ENCODE measurements at places on chromosomes 6 and 20.
A peak's percentile ranks its signal among the peaks of the same experiment; 100 is the strongest.

- no peak for DNase-seq
Observed at GRCh38 chr6:118892355-118892991, 1.5 kb upstream of the ASF1A start.

GRCh38 chr6:37903351-37904340, 84.1 kb downstream of the ZFAND3 start:
- no peak for DNase-seq

- no peak for DNase-seq
Observed at GRCh38 chr6:134376785-134377184, 58.9 kb upstream of the SGK1 start.

- DNase-seq: no peak
Observed at GRCh38 chr20:20009784-20010253, 7.3 kb upstream of the NAA20 start.

GRCh38 chr6:38806271-38806670, 91.2 kb downstream of the DNAH8 start:
- no peak for DNase-seq

- peak; percentile 57 for DNase-seq
Observed at GRCh38 chr20:46202766-46203509, 84.8 kb downstream of the CD40 start.
